Breast epithelium (tissue), 4 donors: ENCODE measurements at places on chromosomes 5 and 9. TPM values are rescaled to one million over a fixed set of nuclear protein-coding genes. Genes with fewer than 3 reads are reported as not detected.

GRCh38 chr5:88778736-88779135 lies 104.2 kb downstream of the MEF2C start:
- no peaks in the 10 kb centered on the region for H3K36me3 ChIP-seq
- H3K4me1 ChIP-seq, result no peaks in the 10 kb centered on the region
- no peak overlapping the region for H3K27ac ChIP-seq
- no peak overlapping the region for H3K4me3 ChIP-seq

DNA sequence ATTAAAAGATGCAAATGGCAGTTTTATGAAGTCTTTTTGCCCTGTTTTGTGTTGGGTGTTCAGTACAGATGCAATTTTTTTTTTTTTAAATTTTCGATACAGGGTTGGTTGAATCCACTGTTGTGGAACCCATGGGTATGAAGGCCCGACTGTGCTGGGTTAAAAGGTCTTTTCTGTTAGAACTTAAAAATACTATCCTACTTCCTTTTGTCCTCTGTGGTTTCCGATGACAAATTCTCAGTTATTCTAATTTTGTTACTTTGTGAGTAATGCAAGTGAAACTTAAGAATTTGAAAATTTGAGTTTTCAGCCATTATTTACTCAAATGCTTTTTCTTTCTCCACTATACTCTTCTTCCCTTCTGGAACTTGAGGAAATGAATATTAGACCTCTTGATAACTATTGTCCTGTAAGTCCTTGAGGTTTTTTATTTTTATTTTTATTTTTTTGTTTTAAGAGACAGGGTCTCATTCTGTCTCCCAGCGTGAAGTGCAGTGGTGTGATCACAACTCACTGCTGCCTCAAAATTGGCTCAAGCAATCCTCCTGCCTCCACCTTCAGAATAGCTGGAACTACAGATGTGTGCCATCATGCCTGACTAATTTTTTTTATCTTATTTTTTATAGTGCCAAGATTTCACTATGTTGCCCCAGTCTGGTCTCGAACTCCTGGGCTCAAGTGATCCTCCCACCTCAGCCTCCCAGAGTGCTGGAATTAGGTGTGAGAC lies 67.5 kb downstream of the ZCCHC7 start:
- no peaks in the 10 kb centered on the region for H3K27me3 ChIP-seq
- no peak for DNase-seq
- no peaks in the 10 kb centered on the region for H3K36me3 ChIP-seq
- H3K4me3 ChIP-seq, result no peak overlapping the region

- DNase-seq, result no peak
- no peaks in the 10 kb centered on the region for H3K4me1 ChIP-seq
- no peak overlapping the region for H3K27ac ChIP-seq
- H3K4me3 ChIP-seq, result no peak overlapping the region
- no peaks in the 10 kb centered on the region for H3K27me3 ChIP-seq
Observed at GRCh38 chr9:87973122-87973521, 1.2 kb downstream of the CDK20 start.

DNA sequence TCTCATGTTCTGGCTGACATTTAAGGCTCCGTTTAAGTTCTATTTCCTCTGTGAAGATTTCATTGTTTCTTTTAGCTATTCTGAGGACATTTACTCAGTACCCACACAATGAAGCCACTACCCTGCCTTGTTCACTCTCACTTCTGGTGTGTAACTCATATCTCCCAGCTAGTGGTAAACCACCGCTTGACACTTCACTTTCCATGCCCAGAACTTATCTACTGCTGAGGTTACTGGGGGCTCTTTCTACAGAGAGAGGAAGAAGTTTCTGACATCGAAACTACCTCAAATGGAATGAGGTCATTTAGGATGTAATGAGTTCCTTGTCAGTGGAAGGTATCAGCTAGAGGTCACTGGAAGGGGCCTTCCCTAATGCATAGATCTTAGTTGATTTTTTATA lies 501.5 kb downstream of the DMAC1 start:
- H3K27me3 ChIP-seq, result peaks cover 32% of the 10 kb centered on the region
- H3K4me3 ChIP-seq, result no peak overlapping the region
- H3K27ac ChIP-seq, result no peak overlapping the region

PMPCA gene
- total RNA-seq, result 31.4 TPM

PPP3R2 gene
- not detected for total RNA-seq
